Mammary epithelial cell (primary cell): ENCODE measurements at places on chromosomes 1 and 21. TPM values are rescaled to one million over a fixed set of nuclear protein-coding genes. Genes with fewer than 3 reads are reported as not detected.

- DNase-seq: no peak
Observed at GRCh38 chr1:111517469-111518225, 14.2 kb upstream of the ADORA3 start.

FAM177B gene
- not detected for polyA plus RNA-seq

- peak; percentile 55 for DNase-seq
Observed at GRCh38 chr1:234320549-234320948, 52.7 kb upstream of the COA6 start.

DNA sequence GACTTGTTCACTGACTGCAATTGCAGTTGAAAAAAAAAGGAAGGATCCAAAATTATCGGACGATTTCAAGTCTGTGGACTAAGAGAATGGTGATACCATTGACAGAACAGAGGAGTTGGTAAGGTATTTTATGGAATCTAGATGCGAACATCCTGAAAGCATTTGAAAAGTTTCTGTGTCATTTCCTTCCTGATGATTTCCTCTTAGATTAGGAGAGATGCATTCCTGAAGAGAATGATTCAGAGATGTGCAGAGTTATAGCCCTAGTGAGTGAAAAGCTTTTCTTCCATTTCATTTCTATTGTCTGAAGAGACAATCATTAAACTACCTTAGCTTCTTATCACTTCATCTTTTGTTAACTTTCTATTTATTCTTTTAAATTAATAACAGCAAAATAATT, 200.0 kb downstream of the KCNK2 start:
- peak; percentile 30 for DNase-seq

HES5 gene
- polyA plus RNA-seq: not detected

DNA sequence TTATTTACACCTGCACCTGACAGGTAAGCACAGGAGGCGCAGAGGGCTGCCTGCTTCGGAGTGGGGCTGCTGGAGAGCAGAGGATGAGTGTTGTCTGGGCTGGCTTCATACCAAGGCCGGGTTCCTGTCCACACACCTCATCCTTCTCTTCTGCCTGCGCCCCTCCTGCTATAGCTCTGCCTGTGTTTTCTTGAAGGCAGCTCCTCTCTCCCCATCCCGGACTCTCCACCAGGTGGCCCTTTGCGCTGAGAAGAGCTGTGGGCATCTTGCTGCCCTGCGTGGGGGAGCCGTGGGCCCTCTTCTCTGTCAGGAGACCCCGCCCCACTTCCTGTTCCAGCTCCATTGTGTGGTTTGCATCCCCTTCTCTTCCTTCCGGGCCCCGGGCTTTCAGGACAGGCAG, 35.0 kb downstream of the ARHGEF10L start:
- no peak for DNase-seq

- DNase-seq: no peak
Observed at GRCh38 chr1:55747408-55747841, 532.3 kb upstream of the USP24 start.

SPATA21 gene
- not detected for polyA plus RNA-seq

DNA sequence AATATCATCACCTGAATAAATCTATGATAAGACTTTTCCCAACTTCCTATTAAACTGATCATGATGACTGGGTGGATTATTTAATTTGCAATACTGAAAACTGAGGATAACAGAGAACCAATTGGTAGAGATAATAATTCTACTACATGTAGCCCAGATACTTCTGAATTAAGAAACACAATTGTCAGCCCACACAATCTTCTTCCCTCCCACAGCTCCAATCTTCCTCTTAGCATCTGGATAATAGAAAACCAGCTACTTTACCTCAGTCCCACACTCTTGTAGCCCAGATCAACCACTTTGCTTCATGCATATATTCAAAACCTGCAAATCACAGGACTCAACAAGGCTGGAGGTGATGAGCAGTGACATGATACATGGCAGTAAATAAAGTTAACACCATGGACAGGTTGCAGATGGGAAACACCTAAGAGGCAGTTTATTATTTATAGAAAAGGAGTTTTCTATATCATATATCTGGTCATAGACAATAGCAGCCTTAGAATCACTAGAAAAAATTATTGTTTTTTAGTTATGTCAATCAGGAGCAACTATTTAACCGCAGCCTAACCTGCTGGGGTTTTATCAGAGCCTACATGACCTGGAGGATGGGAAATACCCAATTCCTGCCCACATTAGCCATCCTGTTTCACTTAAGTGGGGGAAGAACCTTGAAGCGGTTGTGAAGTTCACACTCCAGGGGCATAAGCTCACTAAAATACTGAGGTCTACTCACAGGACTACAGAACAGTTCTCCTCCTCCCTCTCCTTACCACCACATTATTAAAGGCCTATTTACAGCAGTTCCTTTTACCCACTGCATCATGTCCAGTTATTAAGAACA, 16.7 kb downstream of the FRRS1 start:
- no peak for DNase-seq

GRCh38 chr1:222821239-222821638, 6.4 kb downstream of the DISP1 start:
- DNase-seq: no peak

NCSTN gene
- 145 TPM for polyA plus RNA-seq

MXRA8 gene
- 0.09 TPM for polyA plus RNA-seq

FAAH gene
- polyA plus RNA-seq: 4.1 TPM

DNA sequence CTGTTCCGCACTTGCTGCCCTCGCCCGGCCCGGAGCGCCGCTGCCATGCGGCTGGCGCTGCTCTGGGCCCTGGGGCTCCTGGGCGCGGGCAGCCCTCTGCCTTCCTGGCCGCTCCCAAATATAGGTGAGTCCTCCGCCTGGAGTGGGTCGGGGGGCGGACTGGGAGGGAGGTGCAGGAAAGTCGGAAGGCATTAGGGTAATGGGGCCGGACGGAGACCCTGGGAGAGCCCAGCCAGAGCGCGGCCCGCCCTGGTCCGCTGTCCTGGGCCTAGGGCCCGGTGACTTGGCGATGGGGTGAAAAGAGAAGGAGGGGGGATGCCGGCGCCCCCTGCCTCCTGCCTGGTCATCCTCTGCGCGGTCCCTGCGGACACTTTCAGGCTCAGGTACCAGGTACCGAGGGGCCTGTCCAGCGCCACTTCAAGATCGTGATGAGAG, 243 bp downstream of the ADAM15 start:
- DNase-seq: no peak

DNA sequence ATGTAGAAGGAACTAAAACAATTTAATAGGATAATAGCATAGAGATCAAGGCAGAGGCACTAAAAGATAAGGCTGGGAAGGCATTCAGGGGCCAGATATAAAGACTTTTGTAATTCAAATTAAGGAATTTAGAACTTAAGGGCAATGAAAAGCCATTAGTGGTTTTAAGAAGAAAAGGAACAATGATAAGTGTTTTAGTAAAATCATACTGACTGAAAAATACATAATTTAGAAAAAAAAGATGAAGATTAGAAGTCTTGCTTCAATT, 14.1 kb upstream of the RGS2 start:
- DNase-seq: no peak

DNA sequence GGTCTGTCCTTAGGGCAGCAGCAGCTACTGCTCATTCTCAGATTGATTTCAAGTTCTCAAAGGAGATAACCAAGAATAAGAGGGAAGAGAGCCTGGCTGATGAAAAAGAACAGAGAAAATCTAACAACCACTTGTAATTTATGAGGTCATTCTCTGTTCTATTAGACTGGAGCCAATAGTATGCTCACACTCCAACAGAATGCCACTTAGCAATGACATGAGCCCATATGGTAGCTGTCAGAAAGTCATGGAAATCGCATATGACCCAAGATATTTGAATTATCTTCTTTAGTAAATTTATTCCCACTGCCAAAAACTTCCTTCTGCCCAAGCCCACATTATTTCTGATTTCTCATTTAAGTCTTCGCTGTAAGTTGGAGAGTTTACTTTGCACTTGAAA, 53.7 kb upstream of the PLA2G4A start:
- DNase-seq: no peak

DMRTA2 gene
- polyA plus RNA-seq: not detected

TNFSF18 gene
- 0.07 TPM for polyA plus RNA-seq

- DNase-seq: peak; percentile 29
Observed at GRCh38 chr1:19563324-19564097, 78.2 kb upstream of the CAPZB start.

SPATA17 gene
- polyA plus RNA-seq: 0.23 TPM

GRCh38 chr1:27931759-27932158, 3.0 kb upstream of the SMPDL3B start:
- no peak for DNase-seq

- peak; percentile 44 for DNase-seq
Observed at GRCh38 chr1:97340951-97341350, 579.9 kb downstream of the DPYD start.

EDARADD gene
- 8.4 TPM for polyA plus RNA-seq

GRCh38 chr1:109398343-109399225, 866 bp upstream of the SORT1 start:
- peak; percentile 33 for DNase-seq

DNA sequence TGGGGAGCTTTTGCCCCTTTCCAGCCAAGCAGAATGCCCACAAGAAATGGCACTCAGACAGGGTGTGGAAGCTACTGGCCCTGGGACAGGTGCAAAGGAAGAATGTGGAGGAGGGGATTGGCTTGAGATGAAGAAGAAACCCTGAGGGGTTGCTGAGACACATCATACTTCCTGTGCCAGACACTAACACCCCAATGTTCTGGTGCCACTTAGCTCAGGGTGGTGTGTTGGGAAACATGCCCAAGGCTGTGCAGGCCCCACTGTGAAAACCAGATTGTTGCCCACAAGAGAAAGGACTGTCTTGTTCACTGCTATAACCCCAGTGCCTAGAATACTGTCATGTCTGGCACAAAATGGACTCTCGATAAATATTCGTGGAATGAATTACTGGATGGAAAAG, 9.9 kb upstream of the PAQR6 start:
- peak; percentile 20 for DNase-seq

GRCh38 chr21:17585875-17586450, 26.7 kb downstream of the BTG3 start:
- DNase-seq: peak; percentile 24

DNA sequence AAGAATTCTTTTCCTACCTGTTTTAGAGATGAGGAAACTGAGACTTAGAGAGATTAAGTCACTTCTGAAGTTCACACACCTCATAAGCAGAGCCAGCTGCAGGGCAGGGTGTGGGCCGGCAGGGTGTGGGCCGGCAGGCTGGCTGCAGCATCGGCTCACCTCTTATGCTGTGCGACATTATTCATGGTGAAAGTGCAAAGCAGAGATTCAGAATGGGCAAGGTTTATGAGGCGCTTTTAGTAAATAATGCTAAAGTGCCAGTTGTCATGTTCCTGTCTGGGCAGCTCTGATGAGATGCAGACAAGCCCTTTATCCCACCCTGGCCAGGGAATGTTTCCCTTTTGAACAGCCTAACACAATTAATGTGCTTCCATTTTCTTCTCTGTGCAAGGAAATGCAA, 14.6 kb downstream of the MAB21L3 start:
- DNase-seq: no peak
